ENCODE measurements at places on chromosomes 2 and 18.

DNA sequence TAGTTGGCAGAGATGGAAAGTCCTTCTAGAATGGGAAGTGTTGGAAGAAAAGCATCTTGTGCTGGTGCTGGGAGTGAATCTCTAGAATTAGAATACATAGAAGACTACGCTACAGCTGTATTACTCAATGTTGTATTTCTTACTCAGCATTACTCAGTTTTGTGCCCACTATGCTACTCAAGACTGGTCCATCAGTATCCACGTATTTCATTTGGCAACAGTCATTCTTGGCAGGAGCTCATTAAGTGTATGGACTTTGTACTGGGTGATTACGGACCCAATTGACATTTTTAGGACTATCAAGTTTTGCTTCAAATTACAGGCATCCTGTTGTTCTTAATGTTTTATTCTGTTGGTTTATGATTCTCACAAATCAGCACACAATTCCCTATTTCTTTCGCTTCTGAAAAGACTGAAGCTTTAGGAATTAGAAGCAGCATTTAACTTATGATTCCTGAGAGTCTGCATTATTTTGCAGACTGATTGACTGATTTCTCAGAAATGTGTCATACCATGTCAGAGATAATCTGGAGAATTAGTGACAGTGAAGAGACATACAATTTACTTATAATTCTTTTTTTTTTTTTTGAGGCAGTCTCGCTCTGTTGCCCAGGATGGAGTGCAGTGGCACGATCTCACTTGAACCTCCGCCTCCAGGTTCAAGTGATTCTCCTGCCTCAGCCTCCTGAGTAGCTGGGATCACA is 136.9 kb downstream of the MYO3B start:
- DNase-seq, result no peak

DNA sequence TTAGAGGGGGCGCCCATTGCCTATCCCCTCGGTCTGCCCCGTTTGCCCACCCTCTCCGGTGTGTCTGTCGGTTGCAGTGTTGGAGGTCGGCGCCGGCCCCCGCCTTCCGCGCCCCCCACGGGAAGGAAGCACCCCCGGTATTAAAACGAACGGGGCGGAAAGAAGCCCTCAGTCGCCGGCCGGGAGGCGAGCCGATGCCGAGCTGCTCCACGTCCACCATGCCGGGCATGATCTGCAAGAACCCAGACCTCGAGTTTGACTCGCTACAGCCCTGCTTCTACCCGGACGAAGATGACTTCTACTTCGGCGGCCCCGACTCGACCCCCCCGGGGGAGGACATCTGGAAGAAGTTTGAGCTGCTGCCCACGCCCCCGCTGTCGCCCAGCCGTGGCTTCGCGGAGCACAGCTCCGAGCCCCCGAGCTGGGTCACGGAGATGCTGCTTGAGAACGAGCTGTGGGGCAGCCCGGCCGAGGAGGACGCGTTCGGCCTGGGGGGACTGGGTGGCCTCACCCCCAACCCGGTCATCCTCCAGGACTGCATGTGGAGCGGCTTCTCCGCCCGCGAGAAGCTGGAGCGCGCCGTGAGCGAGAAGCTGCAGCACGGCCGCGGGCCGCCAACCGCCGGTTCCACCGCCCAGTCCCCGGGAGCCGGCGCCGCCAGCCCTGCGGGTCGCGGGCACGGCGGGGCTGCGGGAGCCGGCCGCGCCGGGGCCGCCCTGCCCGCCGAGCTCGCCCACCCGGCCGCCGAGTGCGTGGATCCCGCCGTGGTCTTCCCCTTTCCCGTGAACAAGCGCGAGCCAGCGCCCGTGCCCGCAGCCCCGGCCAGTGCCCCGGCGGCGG is 1.7 kb downstream of the MYCN start:
- DNase-seq, result no peak

DNA sequence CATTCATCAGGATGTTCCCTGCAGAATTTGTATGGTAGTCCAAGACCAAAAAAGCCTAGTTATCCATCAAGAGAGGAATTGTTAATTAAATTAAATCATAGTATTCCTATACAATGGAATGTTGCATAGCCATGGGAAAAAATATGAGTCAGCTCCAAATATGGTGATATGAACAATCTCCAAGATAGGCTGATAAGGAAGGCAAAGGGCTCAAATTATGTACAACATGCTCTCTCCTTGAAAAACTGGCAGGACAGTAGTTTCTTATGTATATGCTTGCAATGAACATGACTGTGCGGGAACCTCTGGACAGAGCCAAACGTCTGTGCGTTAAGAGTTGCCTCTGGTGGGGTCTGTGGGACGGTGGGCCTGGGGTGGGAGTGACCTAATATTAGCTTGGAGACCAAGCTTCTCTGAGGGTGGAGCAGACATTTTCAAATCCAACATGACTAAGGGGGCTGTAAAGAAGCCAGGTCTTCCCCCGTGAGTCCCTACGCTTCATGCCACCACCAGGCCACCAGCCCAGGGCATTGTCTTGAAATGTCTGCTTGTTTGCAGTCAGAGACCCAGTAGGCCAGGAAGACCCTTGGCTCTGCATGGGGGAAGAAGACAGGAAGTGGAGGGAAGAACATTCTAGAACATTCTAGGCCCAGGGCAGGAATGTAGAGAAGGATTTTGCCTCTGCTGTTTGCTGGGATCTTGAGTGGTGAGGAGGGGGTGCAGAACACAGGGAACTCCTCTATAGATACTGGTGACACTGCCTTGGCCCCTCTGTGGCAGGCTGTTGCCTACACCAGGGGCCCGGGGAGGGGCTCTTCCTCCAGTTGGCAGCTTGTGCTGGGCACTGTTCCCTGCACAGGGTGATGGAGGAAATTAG is 244.0 kb upstream of the HS6ST1 start:
- DNase-seq, result no peak

DNA sequence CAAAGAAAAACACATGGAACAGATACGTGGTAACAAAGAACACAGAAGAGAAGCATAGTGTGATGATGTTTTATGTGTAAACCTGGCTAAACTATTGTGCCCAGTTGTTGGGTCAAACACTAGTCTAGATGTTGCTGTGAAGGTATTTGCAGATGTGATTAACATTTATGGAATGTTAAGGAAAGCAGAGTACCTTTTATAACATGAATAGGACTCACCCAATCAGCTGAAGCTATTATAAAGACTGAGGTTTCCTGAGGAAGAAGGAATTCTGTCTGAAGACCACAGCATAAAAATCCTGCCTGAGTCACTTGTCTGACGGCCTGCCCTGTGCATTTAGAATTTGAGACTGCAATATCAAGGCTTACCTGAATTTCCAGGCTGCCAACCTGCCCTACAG is 253.1 kb downstream of the DYM start:
- no peak for DNase-seq

GRCh38 chr2:200976710-200977109 is 13.2 kb upstream of the ORC2 start:
- no peak for DNase-seq

DNA sequence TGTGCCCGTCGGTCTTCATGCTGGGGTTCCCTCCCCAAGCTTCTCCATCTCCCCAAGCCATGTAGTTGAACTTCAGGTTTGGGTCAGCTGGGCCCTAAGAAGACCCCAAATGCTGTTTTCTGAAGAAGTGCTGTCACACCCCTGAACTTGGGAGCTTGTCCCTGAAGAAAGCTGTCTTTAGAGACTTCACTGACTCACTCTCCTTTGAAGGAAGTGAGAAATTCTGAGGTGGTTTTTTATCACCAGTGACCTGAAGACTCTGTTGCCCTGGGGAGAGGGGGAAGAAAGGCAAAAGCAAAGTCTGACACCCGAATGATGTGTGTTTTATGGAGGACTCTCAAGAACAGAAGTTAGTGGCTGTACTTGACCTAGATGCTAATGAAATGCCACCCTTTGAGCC is 83.6 kb upstream of the BCL2L11 start:
- DNase-seq, result no peak

- DNase-seq, result no peak
Observed at GRCh38 chr2:3628241-3628679, 29.7 kb upstream of the ALLC start.

DNA sequence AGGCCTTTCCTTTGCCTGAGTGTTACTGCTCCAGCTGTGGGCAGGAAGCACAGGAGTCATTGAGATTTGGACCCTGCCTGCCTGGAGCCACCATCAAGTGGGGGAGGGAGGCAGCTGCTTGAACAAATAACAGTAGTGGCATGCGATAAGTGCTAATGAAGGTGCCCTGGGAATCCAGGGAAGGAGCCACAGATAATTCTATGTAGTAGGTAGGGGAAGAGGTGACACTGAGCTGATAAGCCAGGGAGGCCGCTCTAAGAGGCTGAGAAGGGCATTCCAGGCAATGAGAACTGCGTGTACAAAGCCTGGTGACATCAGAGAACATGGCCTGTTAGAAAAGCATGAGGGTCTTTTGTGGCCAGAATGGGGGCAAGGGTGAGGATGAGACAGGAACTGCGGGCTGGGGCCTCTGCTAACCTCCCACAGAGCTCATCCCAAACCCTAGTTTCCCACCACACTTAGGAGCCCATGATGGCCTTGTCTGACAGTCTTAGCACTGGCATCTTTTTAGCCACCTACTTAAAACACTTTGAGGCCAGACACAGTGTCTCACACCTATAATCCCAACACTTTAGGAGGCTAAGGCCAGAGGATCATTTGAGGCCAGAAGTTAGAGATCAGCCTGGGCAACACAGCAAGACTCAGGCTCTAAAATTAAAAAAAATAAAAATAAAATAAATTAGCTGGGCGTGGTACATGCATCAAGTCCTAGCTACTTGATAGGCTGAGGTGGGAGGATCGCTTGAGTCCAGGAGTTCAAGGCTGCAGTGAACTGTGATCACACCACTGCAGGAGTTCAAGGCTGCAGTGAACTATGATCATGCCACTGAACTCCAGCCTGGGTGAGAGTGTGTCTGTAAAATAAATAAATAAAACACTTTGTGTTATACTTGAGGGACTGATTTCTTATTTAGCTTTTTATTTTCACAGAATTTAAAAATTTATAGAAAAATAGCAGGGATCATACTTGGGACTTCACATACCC is 58.9 kb downstream of the TET3 start:
- no peak for DNase-seq

GRCh38 chr2:204074456-204074855 is 137.9 kb downstream of the ICOS start:
- DNase-seq, result no peak

- DNase-seq, result no peak
Observed at GRCh38 chr18:26074246-26074645, 16.2 kb downstream of the SS18 start.

DNA sequence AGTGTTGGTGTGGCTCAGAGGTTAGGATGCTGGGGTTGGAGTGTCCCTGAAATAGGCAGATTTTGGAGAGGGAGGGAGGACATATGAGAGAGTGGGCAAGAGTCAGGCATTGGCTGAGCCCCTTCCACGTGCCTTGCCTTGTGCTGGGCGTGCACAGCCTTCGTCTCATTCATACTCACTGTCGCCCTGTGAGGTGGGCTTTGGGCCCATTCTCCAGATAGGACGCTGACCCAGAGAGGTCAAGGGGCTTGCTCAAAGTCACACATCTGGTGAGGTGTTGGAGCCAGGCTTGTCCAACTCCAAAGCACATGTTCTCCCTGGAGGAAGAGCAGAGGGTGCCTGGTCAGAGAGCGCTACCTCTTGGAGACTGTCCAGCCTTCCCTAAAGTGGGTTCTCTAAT is 166.8 kb downstream of the DYSF start:
- DNase-seq, result no peak

DNA sequence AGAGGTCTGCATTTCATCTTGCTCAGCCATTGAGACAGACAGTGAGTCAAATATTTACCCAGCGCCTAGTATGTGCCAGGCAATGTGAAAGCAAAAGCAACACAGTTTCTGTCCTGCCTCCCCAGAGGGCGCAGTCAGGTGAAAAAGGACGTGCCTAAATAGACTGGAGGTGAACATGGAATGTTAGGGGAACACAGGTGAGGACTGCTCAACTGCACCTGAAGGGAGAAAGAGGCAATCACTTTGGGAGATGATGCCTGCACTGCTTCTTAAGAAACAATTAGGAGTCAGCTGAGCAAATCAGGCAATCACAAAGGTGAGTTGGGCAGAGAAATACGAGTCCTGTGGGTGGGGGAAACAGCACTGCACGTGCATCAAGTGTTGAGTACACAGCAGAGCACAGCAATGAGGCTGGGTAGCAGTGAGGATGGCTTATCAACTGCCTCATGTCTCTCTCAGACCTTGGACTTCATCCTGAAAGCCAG is 218.3 kb upstream of the SMAD7 start:
- DNase-seq, result no peak

All from stimulated activated CD4-positive, alpha-beta T cell treated with anti-CD3 and anti-CD28 coated beads, Interleukin-15, amount 100 ng/mL, for 1 hour (primary cell).